AG04450 (cell line): ENCODE measurements at places on chromosomes 3 and 15.

DNA sequence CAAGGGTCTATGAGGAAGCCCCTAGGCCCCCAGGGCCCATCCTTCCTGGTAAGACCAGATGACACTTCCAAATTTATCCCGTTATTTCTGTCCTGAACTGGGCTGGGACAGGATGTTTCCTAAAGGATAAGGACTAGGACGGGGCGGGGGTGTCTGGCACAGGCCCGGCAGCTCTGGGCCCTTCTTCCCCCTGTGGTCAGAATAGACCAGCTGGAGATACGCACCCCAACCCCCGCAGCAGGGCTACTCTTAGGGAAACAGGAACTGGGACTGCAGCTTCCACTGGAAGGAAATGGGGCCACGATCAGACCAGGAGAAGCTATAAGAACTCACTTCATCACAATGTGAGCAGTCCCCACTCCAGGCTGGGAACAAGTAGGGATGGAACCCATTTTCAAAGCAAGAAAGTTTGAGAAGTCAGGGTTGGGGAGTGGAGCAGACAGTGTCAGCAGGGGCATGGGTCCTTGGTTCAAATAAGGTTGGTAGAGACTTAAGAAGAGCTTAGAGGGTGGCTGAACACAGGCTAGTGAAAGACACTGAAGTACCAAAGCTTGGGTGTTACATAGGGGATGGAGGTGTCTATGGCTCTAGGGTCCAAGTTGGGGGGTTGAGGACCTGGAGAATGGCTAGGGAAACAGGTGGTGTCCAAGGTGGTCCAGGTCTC lies 1.1 kb downstream of the NCKIPSD start:
- no peak for DNase-seq

DNA sequence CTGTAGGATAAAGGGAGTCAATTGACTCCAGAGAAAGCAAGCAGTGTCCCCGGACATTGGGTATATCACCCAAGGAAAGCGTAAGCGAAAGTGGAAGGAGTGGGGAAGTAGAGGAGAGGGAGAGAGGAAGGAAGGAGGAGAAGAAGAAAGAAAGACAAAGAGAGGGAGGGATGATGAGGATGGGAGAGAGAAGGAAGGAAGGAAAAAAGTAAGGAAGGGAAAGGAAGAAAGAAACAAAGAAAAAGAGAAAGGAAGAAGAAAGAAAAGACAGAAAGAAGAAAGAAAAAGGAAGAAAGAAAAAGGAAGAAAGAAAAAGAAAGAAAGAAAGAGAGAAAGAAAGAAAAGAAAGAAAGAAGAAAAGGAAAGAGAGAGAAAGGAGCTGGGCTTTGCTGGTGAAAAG lies 839 bp downstream of the DNASE1L3 start:
- DNase-seq: no peak

DNA sequence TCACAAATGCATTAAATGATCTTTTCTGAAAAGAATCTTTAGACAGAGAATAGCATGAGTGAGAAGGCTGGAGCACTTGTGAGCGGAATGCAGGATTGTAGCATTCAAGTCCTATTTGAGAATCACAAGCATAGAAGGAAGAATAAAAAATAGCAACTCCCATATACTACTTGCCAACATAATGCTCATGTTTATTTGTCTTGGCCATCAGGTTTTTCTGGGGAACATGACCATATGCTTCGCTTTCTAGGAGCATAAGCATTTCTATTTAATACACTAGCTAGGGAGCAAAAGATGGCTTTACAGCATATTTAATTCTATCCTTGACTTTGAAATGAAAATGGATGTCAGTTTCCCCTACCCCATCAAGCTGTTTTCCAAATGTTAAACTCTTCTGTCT lies 170.3 kb upstream of the MITF start:
- DNase-seq: no peak

- no peak for DNase-seq
Observed at GRCh38 chr15:26729581-26729980, 43.3 kb downstream of the GABRB3 start.

- no peak for DNase-seq
Observed at GRCh38 chr3:195708626-195709481, 11.9 kb upstream of the MUC20 start.

DNA sequence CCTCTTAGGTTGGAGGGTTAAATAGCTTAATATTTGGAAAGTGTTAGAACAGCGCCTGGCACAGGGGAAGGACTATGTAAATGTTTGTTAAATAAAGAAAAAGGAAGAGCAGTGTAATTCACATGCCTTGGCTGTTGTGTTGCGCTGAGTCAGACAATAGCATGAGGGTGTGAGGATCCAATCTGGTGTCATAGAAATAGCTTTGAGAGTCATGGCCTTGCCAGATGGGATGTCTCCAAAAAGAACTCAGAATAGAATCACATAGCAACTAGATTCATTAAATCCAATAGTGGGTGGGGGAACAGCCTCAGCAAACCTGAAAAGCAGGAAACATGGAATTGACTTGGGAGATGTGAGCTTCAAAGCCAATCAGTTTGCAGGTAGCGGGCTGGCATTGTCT lies 3.9 kb upstream of the RBSN start:
- no peak for DNase-seq

GRCh38 chr3:82736696-82737277 lies 975.3 kb upstream of the GBE1 start:
- DNase-seq: no peak

DNA sequence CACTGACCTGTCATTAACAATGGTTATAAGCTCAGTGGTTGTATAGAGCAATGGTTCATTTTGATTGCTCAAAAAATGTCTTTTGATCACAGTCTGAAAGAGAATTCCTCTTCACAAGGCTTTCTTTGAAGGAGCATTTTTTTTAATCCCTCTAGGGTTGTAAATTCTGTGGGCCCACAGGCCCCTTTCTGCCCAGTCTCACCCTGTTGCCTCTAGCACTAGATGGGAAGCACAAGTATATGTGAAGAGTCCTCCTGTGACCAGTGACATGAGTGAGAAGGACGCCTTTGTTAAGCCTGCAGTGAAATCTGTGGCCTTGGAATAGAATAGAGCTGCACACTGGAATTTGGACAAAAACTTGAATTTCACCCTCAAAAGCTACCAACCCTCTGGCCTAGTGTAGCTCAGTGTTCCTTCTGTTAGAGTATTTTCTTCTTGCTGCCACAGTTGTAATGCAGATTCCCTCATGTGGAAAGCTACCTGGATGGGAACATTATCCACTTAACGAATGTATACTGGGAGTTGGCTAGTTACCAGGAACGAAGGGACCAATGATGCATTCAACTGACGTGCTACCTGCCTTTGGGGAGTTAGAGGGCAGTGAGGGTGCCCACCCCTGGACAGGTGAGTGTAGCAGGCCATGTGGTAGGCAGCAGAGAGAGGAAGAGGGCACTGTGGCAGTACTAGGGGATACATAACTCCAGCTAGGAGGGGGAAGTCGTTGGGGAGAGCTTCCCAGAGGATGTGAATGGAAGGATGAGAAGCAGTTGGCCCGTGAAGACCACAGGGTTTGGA lies 28.3 kb upstream of the RYR3 start:
- no peak for DNase-seq

DNA sequence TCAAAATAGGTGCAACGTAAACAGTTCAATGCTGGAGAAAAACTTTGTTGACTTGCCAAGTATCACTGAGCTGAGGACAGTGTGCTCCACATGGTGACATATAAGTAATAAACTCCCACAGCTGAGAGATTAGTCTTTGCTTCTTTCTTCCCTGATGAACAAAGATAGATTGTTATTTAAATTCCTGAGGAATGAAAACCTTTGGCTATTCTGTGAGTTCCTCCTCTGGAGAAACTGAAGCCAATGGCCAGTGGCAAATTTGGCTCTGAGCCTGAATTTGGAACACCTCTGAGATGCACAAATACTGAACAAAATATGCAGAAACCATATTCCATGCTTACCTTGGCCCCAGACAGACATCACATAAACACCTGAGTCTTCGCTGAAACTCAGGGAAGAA lies 63.3 kb downstream of the RPL22L1 start:
- no peak for DNase-seq

GRCh38 chr15:100692246-100692645 lies 89.9 kb downstream of the ASB7 start:
- DNase-seq: no peak
